Cortex of kidney (tissue), 1 donor: ENCODE measurements at places on chromosomes 2 and 18.

DNA sequence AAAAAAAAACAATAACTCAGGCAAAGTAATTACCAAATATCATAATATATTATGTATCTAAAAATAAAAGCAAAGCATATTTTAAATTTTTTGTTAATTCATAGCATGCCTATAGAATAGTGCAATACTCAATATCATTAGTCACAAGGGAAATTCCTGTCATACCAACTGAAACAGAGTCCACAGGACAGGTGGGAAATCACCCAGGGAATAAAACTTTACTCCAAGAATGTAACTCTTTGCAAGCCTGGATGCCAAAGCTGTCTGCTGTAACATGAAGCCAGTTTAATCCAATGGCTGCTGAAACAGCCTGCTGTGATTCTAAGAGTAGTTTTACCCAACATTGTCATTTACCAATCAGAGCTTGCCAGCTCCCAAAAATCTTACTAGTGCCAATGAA is 40.0 kb upstream of the SULT1C3 start:
- no peak for DNase-seq

DNA sequence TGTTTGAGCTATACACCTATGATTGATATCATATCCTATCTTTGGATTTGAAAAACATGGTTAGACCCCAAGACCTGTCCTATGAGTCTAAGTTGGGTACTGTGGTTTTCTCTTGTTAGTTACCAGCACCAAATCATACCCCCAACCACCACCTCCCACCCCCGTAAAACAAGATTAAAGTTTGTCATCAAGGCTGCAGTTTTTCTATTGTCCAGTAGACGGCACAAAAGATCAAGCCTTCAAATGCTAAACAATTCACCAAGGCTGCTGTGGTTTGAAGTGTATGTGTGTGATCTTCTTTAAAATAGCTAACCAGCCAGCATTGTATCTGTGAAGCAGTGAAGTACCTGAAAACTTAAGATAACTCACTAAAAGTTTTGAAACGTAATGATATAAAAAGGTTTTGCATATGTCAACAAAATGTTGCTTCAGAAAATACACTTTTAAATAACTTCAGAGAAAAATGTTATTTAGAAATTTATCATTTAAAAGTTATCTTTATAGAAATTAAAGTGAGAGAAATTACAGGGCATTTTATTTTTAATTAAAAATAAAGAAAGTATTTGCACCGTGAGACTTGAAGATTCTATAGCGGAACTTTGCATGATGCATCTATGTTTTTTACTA is 5.8 kb upstream of the MEIS1 start:
- no peak for DNase-seq

GRCh38 chr2:10165861-10166675 is 43.5 kb downstream of the RRM2 start:
- no peak for DNase-seq

GRCh38 chr2:240250985-240251847 is 110.8 kb upstream of the OTOS start:
- DNase-seq: no peak

- DNase-seq: no peak
Observed at GRCh38 chr2:38146275-38146906, 70.4 kb upstream of the CYP1B1 start.

- DNase-seq: no peak
Observed at GRCh38 chr18:59536166-59536565, 161.1 kb downstream of the CCBE1 start.

DNA sequence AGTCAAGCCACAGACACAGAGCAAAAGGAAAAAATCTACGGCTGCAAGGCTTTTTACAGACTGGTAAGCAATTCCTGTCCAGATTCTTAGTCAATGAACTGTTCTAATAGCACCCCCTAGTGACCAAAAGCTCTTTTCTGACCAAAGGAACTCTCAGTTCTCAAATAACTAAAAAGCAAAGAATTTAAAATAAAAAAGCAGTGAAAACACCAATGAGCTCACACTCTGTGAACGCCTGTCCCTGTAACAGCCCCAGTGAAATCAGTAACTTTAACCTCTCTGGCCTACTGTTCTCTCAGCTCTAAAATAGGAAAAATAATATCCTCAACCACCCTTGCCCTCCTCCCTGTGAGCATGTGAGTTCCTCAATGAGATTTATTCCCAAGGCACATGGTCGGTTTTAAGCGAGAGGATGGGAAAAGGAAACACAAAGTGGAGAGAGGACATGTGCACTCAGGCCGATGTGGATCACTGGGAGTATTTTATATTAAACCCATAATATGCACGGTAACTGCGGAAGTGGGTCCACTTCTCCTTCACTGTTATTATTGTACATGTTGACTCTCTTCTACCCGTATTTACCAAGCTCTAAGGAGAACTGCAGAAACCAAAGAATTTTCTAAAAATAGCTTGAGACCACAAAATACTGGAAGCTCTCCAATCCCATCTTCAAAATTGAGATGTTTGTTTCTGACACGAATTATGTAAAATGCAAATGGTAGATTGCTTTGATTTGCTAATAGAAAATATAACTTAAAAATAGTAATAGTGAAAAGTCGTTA is 128.5 kb downstream of the STK39 start:
- DNase-seq: no peak

DNA sequence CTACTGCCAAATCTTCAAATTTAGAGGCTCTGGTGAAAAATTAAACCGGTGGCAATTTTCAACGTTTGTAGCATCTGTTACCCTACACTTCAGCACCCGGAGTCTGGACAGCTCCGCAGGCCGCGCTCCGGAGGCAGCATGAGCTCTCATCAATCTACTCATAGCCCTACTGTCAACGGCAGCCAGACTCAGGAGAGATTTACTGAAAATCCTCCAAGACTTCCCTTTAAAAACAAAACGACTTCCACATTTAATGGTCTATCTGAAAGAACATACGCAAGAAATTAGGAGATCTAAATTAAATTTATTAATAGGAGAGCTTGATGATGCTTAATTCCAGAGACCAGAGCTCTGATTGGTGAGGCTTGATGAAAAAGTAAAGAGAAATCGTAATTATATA is 970 bp upstream of the ADCYAP1 start:
- DNase-seq: no peak

GRCh38 chr2:107235491-107236254 is 349.7 kb upstream of the ST6GAL2 start:
- DNase-seq: no peak

- no peak for DNase-seq
Observed at GRCh38 chr2:88350331-88351248, 101.9 kb downstream of the FOXI3 start.

- DNase-seq: no peak
Observed at GRCh38 chr2:148666555-148666954, 22.0 kb downstream of the EPC2 start.

DNA sequence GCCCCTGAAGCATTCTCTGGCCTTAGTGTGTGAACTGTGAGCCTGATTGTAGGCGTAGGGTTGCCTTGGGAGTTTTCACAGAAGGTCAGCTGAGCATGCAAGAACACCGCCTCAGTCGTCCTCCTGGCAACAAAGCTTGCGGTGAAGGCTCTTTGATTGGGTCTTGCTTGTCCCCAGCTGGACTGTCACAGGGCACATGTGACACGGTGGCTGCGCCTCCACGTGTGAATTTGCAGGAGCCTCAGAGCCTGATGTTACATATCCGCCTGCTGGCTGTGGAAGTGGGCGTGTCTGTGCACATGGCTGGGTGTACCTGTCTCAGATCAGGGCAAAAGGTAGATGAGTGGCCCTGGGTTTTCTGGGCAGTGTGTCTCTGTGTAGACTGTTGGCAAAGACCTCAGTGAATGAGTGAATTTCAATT is 228.7 kb downstream of the HAUS1 start:
- no peak for DNase-seq

DNA sequence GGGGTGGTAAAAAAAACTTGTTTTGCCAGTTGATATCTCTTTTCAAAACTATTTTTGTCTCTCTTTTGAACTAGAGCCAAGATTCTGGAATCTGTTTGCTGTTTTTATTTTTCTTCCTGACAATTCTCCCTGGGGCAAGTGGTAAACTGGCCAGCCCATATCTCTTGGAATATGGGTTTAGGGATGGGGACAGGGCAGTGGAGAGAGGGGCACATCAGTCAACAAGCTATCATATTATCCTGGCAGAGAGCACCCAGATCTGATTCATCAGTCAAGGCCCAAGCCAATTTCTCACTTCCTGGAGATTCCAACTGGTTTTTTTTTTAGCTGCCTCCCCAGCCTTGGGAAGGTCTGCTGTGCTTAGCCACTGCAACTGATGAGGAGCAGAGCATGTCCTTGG is 52.3 kb downstream of the ARHGAP28 start:
- no peak for DNase-seq

- DNase-seq: no peak
Observed at GRCh38 chr2:18094277-18094676, 215.8 kb downstream of the KCNS3 start.
